ENCODE measurements at places on chromosomes 6 and 20.

DNA sequence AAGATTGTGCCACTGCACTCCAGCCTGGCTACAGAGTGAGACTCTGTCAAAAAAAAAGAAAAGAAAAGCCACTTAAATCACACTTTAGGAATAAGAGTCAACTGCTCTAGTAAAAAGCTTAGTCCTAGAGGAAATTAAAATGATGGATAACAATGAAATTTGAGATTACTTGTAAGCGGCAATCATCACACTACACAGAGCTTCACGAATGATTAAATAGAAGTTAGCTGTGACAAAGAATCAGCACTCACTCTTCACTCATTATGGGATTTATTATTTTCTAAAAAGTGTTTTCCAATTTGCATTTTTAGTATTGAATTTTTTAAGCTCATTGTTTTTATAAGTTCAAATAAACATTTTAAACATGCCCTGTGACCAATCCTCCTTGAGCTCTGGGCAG, 718.0 kb downstream of the UTRN start:
- no peaks in the 10 kb centered on the region for H3K27me3 ChIP-seq
- no peak overlapping the region for H3K27ac ChIP-seq
- no peak overlapping the region for H3K4me3 ChIP-seq
- no peaks in the 10 kb centered on the region for H3K4me1 ChIP-seq
- DNase-seq, result no peak

GRCh38 chr6:56243518-56244070, 3.8 kb downstream of the COL21A1 start:
- H3K36me3 ChIP-seq, result no peaks in the 10 kb centered on the region
- H3K27ac ChIP-seq, result no peak overlapping the region
- H3K27me3 ChIP-seq, result peaks cover 5% of the 10 kb centered on the region
- no peak for DNase-seq

DNA sequence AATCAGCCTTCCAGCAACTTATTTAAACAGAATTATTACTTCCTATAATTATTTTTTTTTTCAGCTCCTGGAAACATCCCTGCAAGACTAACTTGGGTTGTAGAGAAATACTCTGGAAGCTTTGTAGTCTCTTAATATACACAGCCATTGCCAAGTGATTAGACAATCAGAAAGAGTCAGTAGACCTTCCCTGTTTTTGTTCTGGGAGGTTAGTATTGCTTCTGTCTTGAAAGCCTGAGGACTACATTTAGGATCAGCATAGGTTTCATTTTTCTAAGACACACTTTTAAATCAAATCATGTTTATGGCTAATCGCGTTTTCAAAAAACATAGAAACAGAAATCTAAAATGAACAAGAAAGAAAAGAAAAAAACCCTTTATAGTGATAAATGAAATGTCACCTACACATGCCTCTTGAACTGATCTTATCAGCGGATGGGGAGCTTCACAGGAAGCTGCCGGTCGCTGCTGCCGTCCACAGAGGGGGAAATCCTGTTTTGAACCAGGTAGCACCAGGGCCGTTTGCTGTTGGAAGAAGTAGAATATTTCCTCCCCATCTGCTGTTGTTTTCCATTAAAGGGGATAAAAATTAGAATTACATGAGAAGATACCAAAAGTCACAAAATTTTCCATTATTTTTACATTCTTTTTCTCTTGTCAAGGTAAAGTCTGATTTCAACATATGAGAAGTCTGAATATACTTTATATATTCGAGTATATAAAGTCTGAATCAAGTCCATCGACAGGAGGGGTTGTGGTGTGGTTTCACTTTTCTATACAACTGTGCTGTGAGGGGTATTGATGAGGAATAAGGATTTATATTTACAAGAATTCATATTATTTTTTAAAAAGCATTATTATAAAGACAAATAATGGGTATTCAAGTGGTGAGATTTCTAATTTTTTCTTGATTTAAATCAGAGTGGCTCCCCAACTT, 94.6 kb downstream of the ARMC2 start:
- H3K36me3 ChIP-seq, result no peaks in the 10 kb centered on the region
- peaks cover 59% of the 10 kb centered on the region for H3K4me1 ChIP-seq
- H3K4me3 ChIP-seq, result no peak overlapping the region
- peak overlapping the region; percentile 86 for H3K27ac ChIP-seq
- DNase-seq, result no peak

GRCh38 chr6:90446164-90446563, 140.7 kb downstream of the MAP3K7 start:
- no peak for DNase-seq
- no peak overlapping the region for H3K27ac ChIP-seq
- no peak overlapping the region for H3K4me3 ChIP-seq
- H3K36me3 ChIP-seq, result no peaks in the 10 kb centered on the region

- no peak overlapping the region for H3K27ac ChIP-seq
- H3K4me1 ChIP-seq, result no peaks in the 10 kb centered on the region
- H3K4me3 ChIP-seq, result no peak overlapping the region
- no peaks in the 10 kb centered on the region for H3K27me3 ChIP-seq
These were observed 253.6 kb upstream of the RAB32 start for GRCh38 chr6:146289816-146290588.
